ENCODE measurements at places on chromosomes 16 and 17. TPM values are rescaled to one million over a fixed set of nuclear protein-coding genes. Genes with fewer than 3 reads are reported as not detected.

- H3K27ac ChIP-seq: no peak overlapping the region
- peak; percentile 47 for DNase-seq
- H3K27me3 ChIP-seq: no peaks in the 10 kb centered on the region
- H3K4me3 ChIP-seq: no peak overlapping the region
Measured at GRCh38 chr17:80980397-80981061, 11.1 kb upstream of the CHMP6 start.

GRCh38 chr17:36461330-36462110 is 25.0 kb upstream of the ZNHIT3 start:
- H3K27ac ChIP-seq: no peak overlapping the region
- no peak overlapping the region for H3K4me3 ChIP-seq
- H3K4me1 ChIP-seq: no peaks in the 10 kb centered on the region
- no peaks in the 10 kb centered on the region for H3K27me3 ChIP-seq
- no peaks in the 10 kb centered on the region for H3K36me3 ChIP-seq

COPZ2 gene
- 41.0 TPM for total RNA-seq

- H3K27me3 ChIP-seq: peaks cover 1% of the 10 kb centered on the region
- peaks cover 6% of the 10 kb centered on the region for H3K4me1 ChIP-seq
- no peak overlapping the region for H3K4me3 ChIP-seq
- no peaks in the 10 kb centered on the region for H3K36me3 ChIP-seq
- no peak for DNase-seq
- no peak overlapping the region for H3K27ac ChIP-seq
Measured at GRCh38 chr16:67157892-67158635, 1.6 kb downstream of the TRADD start.

- peak; percentile 87 for DNase-seq
- H3K4me3 ChIP-seq: no peak overlapping the region
- H3K4me1 ChIP-seq: peaks cover 13% of the 10 kb centered on the region
- peaks cover 5% of the 10 kb centered on the region for H3K36me3 ChIP-seq
- H3K27me3 ChIP-seq: no peaks in the 10 kb centered on the region
Measured at GRCh38 chr16:50210266-50211038, 55.9 kb upstream of the ADCY7 start.

CMTM2 gene
- not detected for total RNA-seq

DNA sequence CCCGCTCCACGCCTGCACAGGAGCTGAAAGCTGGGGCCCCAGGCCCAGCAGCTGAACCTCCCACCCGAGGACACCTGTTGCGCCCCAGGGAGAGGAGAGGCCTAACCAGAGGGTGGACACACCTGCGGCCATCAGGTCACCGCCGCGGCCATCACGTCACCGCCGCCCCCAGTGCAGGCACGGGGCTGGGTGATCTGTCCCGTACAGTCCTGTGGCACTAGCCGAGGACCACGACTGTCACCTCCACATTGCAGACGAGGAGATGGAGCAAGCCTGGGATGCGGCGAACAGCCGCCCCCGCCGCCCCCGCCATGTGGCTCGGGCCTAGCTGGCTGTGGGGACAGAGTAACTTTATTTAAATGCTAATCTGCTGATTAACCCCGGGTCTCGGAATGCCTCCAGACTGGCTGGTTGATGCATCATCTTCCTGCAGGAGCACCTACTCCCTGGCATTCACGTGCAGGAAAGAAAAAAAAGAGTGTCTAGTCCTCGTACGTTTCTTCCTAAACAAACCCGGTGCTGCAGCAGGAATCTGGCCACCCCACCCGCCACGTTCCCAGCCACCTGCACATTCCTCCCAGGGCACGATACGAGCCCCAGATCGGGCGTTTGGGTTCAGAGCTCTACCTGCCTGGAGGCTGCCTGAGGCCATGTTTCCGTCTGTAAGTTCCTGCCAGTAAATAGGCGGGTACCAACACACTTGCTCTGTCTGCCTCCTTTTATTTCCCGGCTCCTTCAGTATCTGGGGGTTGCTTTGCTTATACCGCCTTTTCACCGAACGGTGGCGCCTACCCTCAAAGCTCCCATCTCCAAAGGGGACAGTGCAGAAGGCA is 29.9 kb downstream of the PIEZO1 start:
- H3K4me3 ChIP-seq: no peak overlapping the region
- H3K4me1 ChIP-seq: peaks cover 32% of the 10 kb centered on the region
- no peaks in the 10 kb centered on the region for H3K27me3 ChIP-seq
- peak; percentile 63 for DNase-seq
- H3K36me3 ChIP-seq: peaks cover 4% of the 10 kb centered on the region
- no peak overlapping the region for H3K27ac ChIP-seq

- H3K36me3 ChIP-seq: peaks cover 7% of the 10 kb centered on the region
- no peak for DNase-seq
- no peak overlapping the region for H3K4me3 ChIP-seq
- H3K27me3 ChIP-seq: no peaks in the 10 kb centered on the region
- H3K27ac ChIP-seq: no peak overlapping the region
Measured at GRCh38 chr16:57532266-57532625, 4.1 kb downstream of the CCDC102A start.

GAST gene
- not detected for total RNA-seq

- DNase-seq: peak; percentile 56
- no peaks in the 10 kb centered on the region for H3K27me3 ChIP-seq
- no peaks in the 10 kb centered on the region for H3K36me3 ChIP-seq
- no peak overlapping the region for H3K4me3 ChIP-seq
- no peak overlapping the region for H3K27ac ChIP-seq
Measured at GRCh38 chr17:51147650-51148049, 5.7 kb upstream of the NME1 start.

DNA sequence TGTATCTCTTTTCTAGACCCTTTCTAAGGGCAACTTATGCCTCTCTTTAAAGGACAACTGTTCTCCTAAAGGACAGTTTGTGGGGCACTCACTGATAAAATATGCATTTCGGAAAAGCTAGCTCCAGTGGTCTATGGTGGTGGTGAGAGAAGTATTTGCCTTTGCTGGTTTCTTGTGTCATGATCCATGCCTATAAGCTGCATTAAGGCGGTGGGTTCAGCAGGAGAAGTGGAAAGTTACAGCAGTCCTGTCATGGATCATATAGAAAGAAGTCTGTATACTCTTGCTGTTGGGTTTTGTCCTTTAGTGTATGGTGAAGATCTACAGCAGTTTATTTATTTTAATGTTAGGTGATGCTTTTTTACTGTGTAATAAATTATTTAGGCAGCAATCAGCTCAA is 563.9 kb upstream of the PSMD7 start:
- H3K4me1 ChIP-seq: no peaks in the 10 kb centered on the region
- H3K27me3 ChIP-seq: no peaks in the 10 kb centered on the region
- H3K36me3 ChIP-seq: no peaks in the 10 kb centered on the region

Data from IMR-90 (cell line).